ENCODE measurements at places on chromosomes 1 and 21.

GRCh38 chr21:35578831-35579471 is 481.4 kb downstream of the SETD4 start:
- DNase-seq: no peak

- DNase-seq: no peak
Measured at GRCh38 chr21:45739218-45740087, 95.9 kb downstream of the PCBP3 start.

GRCh38 chr1:106568201-106568974 is 488.1 kb upstream of the PRMT6 start:
- DNase-seq: no peak

GRCh38 chr1:24564695-24565094 is 8.8 kb downstream of the NCMAP start:
- DNase-seq: no peak
